CD4-positive, alpha-beta T cell treated with Interleukin-17A for 1 hour (primary cell): ENCODE measurements at places on chromosomes 3 and 15.
A peak's percentile ranks its signal among the peaks of the same experiment; 100 is the strongest.

DNA sequence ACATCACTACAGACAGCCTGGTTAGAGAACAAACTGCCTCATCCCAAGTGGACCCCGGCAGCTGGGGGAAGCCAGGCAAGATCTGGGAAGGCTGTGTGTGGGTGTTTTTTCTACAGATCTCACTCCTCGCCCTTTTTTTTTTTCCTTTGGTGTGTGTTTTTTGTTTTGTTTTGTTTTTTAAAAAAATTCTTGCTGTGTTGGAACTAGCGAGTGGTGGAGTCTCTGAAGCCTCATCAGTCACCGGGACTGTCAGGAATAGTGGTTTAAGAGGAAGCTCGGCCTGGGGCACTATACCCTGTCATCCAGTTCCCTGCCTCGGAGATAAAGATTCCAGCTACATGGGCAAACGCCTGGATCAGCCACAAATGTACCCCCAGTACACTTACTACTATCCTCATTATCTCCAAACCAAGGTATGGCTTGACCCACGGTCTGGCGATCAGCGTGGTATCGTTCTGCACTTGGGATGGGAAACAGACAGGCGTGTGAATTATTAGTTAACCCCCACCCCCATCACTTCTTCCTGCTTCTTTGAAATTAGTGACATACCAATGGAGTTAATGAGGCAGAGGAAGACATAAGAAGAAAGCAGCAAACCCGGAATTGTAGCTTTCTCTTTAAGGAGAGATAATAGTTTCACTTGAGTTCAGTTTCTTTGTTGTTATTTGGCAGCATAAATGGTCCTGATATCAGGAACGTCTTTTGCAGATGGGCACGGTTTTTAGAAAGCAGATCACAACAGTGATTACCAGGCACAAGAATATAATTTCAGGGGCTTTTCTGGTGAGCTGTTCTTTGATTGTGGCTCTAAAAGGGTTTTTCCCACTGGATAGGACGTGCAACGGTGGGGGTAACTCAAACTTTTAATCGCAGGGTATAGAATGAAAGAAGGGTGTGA is 722 bp downstream of the RBMS3 start:
- peak; percentile 2 for DNase-seq

DNA sequence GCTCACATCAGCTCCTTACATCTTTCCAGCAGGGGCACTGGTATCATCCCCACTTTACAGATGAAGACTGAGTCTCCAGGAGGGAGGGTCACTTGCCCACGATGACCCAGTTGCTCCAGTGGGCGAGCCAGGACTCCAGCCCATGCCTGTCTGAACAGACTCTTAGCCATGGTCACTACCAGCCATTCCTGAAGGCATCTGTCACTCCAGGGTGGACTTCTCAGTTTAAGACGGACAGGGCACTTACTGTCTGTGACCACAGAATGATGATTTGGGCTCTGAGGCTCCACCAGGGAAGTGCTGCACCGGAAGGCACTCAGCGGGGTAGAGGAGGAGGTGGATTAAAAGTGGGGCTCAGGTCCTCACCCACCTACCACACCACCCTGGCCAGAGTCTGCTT is 104.0 kb upstream of the SLC6A6 start:
- DNase-seq, result no peak

- DNase-seq, result no peak
These were observed 32.5 kb upstream of the LCTL start for GRCh38 chr15:66598095-66598815.

GRCh38 chr15:101118615-101119014 is 133.2 kb downstream of the CHSY1 start:
- DNase-seq, result no peak

DNA sequence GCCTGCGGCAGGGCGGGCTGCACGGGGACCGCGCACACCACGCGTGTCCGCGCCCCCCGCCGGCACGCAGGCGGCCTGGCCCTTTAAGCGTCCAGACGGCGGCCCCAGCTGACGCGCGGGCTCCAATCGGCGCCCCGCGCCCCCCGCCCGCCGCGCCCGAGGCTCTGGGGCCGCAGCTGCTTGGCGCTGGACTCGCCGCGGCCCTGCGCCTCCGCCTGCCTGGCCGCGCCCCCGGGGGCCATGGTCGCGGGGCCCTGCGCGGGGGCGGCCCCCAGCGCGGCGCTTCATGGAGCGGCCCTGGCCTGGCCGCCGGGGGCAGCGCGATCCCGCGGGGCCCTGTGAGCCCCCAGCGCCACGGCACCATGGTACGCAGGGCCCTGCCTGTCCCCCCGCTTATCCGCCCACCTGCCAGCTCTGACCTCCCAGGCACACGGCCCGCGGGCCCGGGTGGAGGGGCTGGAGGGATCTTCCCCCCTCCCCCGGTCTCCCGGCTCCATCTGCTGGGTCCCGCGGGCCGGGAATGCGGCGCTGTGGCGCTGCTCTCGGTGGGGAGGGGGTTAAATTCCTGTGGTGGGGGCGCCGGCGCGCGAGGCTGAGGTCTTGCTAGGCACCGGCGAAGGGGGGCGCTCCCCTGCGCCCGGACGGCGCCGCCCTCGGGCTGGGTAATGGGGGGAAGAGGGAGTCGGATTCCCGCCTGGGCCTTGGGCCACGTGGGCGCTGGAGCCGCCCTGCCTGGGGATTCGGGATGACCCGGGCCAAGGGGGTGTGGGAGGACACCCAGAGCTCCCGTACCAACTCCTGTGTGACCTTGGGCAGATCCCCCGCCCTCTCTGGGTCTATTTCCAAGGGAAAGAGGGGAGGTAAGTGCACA is 1.1 kb downstream of the ZBTB47 start:
- no peak for DNase-seq

GRCh38 chr15:39968273-39969001 is 34.5 kb downstream of the EIF2AK4 start:
- DNase-seq, result no peak

DNA sequence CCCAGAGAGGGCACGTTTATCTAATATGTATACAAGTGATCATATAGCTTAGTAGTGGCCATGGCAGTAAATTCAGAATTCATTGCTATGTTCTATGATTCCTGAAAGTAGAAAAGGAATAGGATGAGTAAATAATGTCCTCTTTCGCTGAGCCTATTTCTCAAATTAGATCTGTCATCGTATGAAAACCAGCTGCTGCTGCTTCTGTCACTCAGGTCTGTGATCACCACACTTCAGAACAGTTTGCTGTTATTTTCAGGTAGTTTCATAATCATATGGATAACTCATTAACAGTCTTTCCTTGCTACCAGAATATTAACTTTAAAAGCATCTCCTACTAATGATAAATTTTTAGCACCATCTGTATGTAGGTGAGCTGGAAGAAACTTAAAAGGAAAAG is 289.1 kb upstream of the AZI2 start:
- DNase-seq, result no peak

DNA sequence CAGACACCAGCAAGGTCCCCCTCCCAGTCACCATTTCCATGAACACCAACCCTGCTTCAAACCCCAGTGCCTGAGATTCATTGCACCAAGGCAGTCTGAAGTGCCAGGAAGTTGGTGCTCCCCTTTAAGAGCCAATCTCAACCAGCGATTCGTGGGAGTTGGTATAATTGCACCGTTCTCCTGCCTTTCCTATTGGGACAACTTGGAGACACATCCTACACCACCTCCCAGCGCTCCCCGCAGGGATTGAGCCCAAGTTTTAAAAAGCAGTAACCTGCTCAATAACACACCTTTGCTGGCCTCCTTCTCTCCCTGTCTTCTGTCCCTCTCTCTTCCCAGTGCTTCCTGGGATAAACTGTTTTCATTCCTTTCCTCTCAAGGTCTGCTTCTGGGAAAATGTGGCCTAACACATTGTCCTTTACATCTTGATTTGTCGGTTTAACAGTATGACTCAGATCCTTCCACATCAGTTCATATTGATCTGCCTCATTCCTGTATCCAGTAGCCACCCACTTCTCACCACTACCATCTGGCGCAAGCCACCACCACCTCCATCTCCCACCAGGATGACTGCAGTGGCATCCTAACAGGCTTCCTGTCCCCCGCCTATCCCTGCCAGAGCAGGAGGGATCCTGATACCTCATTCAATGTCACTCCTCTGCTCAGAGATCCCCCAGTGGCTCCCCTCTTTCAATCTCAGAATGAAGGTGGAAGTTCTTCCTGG is 37.8 kb upstream of the HRH1 start:
- DNase-seq, result no peak

DNA sequence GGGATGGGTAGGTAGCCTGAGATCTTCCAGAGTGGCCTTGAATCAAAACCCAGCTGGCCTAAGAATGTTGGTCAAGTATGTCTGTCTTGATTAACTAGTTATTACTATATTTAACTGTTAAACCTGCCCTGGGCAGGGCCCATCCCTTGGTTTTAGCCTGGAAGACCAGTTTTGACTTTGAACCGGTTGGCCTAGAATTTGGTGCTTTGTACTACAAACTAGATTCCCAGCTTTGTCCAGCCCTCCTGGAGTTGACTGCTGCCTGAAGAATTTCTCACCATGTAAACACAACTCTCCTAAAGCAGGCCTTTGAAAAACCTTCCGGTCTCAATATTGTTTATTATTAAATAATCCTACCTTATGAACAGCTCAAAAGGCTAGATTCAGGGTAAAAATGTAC is 16.0 kb downstream of the C15orf62 start:
- no peak for DNase-seq

- no peak for DNase-seq
These were observed 19.1 kb downstream of the TSEN2 start for GRCh38 chr3:12503126-12503957.

DNA sequence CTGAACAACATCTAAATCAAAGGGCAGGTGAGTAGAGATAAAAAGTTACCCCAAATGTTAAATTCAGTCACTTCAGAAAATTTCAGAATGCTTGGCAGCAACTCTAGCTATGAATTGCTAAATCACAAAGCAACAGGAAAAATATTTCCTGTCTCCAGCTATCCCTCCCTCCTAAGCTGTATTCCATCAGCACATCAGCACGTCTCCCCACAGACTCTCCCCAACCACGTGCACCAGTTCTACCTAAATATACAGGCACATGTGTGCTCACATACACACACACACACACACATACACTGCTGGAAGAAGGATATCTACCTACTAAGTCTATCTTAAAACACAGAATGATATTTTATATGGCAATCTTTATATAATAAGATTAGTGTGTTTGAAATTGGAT is 177.1 kb upstream of the ARHGEF26 start:
- no peak for DNase-seq

GRCh38 chr3:43769097-43769884 is 78.6 kb downstream of the ABHD5 start:
- DNase-seq, result peak; percentile 73

GRCh38 chr15:93989440-93989998 is 241.8 kb upstream of the MCTP2 start:
- DNase-seq, result no peak

- no peak for DNase-seq
These were observed 17.1 kb upstream of the SLC24A5 start for GRCh38 chr15:48103647-48104046.
